ENCODE measurements at places on chromosomes 12 and 14.

GRCh38 chr14:50335989-50336824 is 24.1 kb downstream of the DMAC2L start:
- DNase-seq, result no peak

- no peak for DNase-seq
Measured at GRCh38 chr12:6647083-6647604, at the start of gene ACRBP. TSS of gene ACRBP (minus strand) at chr12:6647432. CDS start at chr12:6647366, 66 bp downstream.

- DNase-seq, result no peak
Measured at GRCh38 chr14:99235582-99236320, 36.2 kb downstream of the BCL11B start.

GRCh38 chr14:81673930-81674329 is 140.3 kb upstream of the SEL1L start:
- DNase-seq, result no peak

DNA sequence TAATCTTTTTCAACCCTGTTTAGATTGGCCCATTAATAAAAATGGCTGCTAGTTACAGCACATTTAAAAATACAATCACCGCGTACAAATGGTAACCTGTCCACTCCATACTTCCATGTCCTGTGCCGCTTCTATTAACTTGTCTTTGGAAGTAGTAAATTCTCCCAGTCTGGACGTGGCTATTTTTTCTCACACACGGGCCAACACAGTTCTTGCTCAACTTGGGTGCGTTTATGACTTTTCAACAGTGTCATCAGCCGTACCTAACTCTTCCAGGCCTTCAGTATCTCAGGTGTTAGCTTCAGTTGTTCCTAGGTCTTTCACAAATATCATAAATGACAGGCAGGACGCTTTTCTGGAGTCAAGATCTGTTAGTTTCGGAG is 475 bp upstream of the PCNX1 start:
- DNase-seq, result no peak

DNA sequence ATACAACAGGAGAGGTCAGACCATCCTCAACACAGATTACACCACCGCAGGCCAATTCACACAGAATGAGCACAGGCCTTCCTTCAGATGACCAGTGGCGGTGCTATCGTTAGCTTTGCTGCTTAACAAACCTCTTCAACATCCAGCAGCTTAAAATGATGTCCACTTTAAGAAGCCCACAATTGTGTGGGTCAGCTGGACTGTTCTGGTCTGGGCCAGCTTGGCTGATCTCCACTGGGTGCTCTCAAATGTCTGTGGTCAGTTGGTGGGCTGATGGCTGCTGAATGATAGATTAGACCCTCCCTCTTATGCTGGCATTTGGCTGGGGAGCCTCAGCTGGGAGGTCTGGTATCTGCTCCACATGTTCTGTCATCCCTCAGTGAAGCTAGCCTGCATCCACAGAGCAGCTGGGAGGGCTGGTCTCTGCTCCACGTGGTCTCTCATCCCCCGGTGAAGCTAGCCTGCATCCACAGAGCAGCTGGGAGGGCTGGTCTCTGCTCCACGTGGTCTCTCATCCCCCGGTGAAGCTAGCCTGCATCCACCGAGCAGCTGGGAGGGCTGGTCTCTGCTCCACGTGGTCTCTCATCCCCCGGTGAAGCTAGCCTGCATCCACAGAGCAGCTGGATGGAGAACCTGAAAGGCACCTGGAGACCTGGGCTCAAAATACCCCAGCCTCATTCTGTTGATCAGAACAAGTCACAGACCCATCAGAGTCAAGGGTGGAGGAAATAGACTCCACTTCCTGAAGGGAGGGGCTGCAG is 203.6 kb upstream of the DIO3 start:
- no peak for DNase-seq

DNA sequence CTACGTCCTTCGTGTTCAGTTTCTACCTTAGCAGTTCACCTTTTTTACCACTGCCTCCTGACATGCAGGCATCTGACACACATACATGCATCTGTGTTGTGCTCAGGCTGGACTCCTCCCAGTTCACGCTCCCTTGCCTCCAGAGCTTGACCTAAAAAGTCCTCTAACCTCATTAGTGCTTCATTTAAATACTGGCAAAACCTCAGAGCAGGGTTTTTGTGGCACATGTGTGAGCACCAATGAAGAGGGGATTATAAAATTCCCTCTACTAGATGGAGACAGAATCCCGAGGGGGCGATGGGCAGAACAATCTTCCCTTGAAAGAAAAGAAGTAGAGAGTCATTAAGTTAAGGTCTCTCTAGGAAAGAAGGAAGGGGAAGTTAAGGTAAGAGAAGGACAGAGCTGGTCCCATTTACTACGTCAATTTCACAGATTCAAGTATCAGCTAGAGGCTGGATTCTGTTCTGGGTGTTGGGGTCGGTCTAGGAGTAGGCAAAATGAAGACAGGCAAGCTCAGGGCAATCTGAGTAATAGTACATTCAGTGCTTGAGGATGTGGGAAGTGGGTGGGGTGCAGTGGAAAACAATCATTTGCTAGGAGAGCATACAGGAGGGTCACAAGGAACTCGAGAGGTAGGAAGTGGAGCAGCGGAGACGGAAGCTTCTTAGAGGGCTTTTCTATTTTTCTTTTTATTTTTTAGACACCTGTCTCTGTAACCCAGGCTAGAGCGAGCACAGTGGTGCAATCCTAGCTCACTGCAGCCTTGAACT is 7.5 kb downstream of the HAL start:
- no peak for DNase-seq

DNA sequence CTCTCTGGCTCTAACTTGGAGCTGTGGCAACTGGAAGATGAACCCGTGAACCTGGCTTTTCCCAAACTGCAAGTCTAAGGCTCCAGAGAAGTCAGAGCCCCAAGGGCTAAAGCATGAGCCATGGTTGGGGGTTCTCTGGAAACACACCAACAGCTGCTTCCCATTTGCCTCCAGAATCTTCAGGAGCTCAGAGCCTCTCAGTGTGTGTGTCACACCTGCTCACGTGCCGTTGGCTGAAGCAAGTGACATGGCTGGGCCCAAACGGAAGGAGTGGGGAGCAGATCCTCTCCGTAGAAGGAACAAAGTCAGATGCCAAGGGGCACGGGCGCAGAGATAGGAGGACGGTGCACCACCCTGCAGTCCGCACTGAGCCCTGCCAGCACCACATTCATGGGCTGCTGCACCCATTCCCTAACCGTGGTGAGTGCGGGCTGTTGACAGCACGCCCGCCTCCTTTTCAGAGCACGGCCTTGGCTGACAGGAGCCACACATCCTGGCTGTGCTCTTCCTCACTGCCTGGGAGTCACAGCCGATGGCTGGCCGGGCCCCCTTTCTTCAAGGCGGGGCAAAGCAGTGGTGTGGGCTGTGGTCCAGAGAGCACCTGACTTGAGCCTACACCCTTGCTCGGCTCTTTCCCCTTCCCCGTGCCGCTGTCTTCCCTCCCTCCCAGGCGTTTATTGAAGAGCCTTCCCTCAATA is 16.6 kb upstream of the TRAF3 start:
- no peak for DNase-seq

DNA sequence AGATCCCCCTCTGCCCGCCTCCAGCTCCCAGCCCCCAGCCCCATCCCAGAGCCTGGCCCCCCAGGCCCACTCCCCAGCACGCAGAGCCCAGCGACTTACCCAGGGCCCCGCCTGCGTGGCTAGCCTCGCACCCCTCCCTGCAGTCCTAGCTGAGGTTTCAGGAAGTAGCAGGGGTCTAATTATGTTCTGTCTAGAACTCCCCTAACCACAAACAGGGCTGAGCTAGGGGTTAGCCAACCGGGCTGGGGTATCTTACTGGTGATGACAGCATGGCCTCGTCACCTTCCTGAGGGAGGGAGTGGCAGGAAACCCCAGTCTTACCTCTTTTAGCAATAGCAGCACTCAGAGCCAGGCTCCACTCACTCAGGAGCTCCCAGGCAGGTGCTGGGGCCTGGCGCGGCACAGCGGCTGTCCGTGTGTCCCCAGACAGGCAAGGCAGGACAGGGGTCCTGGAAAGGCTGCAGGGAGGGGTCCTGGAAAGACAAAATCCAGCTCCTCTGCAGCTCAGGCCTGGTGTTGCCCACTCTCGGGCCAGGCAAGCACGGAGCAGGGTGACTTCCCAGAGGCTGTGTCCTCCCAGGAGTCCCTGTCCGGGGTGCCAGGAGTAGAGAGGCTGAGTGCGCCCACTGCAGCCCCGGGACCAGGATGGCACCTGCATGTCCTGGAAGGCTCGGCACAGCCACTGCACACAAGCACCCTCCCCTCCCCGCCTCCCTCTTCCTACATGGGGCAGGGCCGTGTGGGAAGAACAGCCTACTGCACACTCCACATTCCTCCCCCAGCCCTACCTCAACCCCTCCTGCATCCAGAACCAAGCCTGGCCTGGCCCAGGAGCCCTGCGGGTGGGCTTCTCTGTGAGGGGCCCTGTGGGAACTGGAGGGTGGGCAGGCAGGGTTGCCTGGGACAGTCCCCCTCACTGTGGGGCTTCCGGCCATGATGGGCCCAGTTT is at the start of gene GPR132:
GPR132 (minus strand) TSS at position 151 of the 949 bp plus-strand sequence. CDS start 10,010 bp downstream, outside the sequence.
- no peak for DNase-seq

GRCh38 chr14:50218501-50218900 is 12.9 kb downstream of the SOS2 start:
- DNase-seq, result no peak

DNA sequence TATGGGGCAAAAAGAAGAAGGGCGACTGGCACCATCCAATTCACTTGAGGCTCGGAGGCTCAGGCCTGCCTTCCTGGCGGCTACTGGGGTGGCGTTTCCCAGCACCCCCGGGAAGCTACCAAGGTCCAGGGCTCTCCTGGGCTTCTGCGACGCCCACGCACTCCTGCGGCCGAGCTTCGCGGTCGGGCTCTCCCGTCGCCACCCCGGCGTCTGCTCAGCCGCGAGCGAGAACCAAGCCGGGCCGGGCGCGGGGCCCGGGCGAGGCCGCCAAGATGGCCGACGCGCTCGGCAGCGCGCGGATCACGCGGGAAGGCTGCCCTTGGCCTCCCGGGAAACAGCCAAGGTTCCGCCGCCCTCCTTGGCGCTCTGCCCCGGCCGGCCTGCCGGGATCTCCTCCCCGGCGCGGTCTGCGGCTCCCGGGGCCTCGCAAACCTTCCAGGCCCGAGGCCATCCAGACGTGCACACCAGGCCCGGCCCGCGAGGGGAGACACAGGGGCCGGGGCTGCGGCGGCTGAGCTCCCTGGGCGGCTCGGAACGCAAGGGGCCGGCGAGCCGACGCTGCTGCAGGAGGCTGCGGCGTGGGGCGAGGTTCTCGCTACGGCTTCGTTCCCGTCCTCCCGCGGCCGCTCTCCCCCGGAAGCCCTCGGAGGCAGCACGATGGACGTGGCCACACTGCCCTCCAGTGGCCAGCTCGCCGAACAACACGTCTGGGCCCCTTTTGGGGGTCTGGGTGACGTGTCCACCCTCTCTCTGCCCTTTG is 23.5 kb upstream of the ZFP36L1 start:
- DNase-seq, result peak; percentile 88

- no peak for DNase-seq
Measured at GRCh38 chr14:24843494-24843893, 206.5 kb downstream of the STXBP6 start.

DNA sequence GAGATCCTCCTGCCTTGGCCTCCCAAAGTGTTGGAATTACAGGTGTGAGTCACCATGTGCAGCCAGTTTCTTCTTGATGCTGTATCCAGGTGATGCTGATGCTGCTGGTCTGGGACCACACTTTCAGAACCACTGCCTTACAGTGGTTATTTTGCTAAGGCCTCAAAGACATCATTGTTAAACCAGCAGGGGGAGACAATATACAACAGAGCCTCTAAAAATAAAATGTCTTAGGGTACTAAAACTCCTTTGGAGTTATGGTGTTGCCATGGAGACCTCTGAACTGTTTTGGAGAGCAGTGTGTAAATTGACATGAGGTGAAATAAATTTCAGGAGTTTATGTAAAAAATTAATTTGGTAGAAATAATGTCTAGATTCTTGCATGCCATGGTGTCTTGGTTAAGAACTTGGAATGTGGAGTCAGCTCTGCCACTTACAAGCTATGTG is 1.1 kb upstream of the ARG2 start:
- DNase-seq, result peak; percentile 35

DNA sequence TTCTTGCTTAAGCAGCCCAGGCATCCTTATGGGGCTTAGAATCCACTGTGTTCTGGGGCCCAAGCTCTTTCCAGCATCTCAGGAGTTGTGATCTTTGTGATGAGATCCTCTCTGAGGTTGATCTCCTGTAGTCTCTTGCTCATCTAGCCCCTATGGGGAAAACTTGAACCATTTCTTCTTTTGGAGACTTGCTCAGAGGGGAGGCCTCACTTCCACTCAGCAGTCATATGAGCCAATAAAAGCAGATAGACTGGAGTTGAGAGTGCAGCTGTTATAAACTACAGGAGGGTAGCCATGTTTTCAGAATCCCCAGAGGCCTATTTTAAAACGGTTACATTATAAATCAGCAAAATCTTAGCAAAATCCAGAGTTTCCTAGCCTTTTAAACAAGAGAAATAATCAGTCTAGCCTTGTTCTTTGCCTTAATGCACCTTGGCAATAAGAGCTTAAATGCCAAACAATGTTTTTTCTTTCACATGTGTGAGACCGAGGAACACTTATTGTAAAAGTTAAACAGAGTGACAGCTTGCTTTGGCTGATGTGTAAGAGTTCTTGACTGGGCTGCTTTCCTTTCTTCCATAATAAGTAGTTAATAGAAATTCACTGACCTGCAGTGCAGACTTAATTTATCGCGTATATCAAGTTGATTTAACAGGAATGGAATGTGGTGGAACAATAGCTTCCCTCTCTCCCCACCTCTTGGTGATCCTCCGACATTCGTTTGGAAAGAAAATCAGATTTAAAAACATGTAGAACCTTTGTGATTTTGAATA is 168.3 kb downstream of the NEDD1 start:
- no peak for DNase-seq

DNA sequence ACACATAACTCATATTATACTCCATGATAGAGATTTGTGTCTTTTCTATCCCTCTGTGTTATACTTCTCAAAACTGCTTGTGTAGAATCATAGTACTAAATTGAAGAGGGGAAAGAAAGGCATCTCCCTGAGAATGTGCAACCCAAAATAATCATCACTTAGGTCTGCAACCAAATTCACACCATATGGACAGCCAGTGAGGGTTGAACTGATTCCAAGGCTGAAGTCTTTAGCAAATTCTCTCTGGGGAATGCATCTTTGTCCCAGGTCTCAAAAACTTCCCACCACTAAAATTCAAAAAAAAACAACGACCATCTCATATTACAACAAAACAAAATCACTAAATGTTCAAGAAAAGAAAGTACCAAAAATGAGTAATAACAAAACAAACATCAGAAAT is 11.0 kb downstream of the ZFC3H1 start:
- DNase-seq, result no peak

DNA sequence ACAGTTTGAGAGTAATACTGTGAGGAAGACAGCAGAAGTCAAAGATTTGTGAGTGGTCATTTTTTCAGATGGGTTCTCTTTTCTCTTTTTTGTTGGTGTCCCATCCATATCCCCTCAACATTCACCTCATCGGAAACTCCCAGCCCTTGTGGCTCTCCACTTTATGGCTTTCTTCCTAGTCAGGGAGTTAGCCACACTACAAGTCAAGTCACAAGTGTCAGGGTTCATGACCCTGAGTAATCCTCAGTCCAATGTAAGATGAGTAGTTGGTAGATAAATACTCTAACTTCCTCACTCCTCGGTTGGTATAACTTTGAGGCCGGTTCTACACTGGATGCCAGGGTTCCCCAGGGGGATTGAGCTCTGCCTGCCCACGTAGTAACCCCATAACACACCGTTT is 41.4 kb downstream of the PTGER2 start:
- DNase-seq, result no peak

All from NCI-H1092 (cell line).